GM12878 (cell line): ENCODE measurements at places on chromosomes 3 and 15. TPM values are rescaled to one million over a fixed set of nuclear protein-coding genes. Genes with fewer than 3 reads are reported as not detected.

DNA sequence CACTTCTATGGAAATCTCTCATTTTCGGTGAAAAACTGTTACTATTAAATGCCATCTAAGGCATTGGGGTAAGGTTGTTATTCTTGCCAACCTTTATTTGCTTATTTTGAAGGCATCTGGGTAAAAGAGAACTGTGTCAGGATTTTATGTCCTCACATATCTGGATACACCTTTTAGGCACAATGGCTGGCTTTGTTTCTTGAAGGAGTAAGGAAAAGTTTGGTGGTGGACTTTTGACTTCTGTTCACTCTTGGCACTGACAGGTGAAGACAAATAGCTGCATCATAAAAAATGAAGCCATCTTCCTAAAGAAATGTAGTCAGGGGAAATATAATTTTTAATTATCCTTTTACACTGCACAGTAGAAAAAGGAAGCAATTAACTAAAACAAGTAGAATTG is 310.0 kb downstream of the CNTN3 start:
- no peak for DNase-seq
- H3K27me3 ChIP-seq = no peaks in the 10 kb centered on the region
- no peaks in the 10 kb centered on the region for H3K4me1 ChIP-seq

- H3K27ac ChIP-seq = no peak overlapping the region
- DNase-seq = no peak
- no peaks in the 10 kb centered on the region for H3K4me1 ChIP-seq
- H3K4me3 ChIP-seq = no peak overlapping the region
Observed at GRCh38 chr15:66184936-66185790, 68.4 kb downstream of the MEGF11 start.

GRCh38 chr15:62553911-62554563 is 389.0 kb upstream of the C2CD4B start:
- no peak for DNase-seq
- no peaks in the 10 kb centered on the region; the same call in 1 of the 2 replicates for H3K27me3 ChIP-seq
- H3K36me3 ChIP-seq = no peaks in the 10 kb centered on the region
- no peak overlapping the region for H3K4me3 ChIP-seq
- H3K4me1 ChIP-seq = peaks cover 7% of the 10 kb centered on the region; the same call in 1 of the 2 replicates

DNA sequence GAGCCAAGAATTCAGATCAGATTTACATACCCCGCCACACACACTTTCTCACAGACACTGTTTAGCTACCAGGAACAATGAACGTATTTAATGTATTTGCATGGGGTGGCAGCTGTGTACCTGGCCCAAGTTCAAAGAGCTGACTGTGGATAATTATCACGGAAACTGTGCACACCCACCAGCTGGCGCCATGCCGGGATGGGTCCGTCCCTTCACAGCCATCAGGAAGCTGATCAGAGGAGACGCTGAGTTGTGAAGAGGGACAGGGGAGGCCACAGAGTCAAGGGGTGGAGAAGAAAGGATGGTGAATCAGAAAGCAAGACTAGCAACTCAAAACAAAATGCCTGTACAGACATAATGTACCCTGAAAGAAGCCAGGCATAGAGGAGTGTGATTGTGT is 13.1 kb upstream of the PLA2G4D start:
- H3K27ac ChIP-seq = no peak overlapping the region

DNA sequence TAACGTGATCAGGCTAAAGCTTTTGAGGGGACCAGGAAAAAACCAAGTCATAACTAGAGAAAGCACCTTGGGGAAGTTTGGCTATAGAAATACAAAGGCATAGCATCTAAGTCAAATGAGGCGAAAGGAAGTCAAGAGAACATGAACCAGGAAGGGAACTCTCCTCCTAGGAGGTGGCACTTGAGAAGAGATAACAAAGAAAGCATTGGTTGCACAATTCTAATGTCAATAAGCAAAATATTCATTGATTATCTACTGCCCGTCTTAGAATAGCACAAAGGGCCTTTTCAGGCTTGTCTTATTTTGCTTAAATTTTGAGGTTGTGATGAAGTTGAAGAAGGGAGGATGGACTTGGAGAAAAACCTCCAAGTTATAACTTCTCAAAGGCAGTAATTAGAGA is 73.4 kb downstream of the ALCAM start:
- H3K4me3 ChIP-seq = no peak overlapping the region
- H3K4me1 ChIP-seq = no peaks in the 10 kb centered on the region
- H3K36me3 ChIP-seq = no peaks in the 10 kb centered on the region

DNA sequence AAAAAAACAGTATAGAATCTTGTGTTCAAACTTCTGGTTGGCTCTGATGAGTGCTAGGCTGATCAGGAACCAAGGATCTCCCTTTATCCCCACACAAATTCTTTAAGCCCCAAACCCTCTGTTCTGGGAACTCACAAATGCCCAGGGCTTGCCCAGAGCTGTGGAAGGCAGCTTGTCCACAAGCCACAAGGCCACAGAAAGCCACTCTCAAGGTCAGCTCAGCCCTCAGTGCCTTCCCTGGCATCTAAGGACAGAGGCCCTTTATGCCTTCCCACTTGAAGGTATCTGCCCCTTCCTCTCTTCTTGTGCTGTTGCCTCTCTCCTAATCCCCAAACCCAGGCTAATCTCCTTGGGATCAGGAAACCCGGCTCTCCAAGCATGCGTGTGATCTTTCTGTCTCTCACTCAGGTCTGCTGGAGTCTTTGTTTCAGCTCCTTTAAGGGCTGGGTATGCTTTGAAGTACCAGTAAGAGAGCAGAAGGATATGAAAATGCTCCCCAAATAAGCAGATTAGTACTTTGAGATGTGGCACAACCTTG is 145.0 kb upstream of the TRIM42 start:
- no peak overlapping the region for H3K4me3 ChIP-seq
- no peaks in the 10 kb centered on the region for H3K36me3 ChIP-seq
- no peaks in the 10 kb centered on the region for H3K4me1 ChIP-seq
- no peak for DNase-seq
- no peaks in the 10 kb centered on the region for H3K27me3 ChIP-seq
- H3K27ac ChIP-seq = no peak overlapping the region

DNA sequence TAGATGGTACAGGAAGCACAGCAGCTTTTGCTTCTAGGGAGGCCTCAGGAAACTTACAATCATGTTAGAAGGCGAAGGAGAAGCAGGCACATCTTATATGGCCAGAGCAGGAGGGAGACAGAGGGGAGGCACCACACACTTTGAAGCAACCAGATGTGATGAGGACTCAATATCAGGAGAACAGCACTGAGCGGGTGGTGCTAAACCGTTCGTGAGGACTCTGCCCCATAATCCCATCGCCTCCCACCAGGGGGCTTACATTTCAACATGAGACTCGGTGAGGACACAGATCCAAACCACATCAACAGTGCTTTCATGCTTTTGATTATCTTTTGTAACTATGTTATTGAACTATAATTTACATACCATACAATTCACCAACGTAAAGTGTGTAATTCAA is 7.6 kb upstream of the TMEM44 start:
- peaks cover 11% of the 10 kb centered on the region for H3K36me3 ChIP-seq
- H3K4me1 ChIP-seq = no peaks in the 10 kb centered on the region
- H3K27ac ChIP-seq = no peak overlapping the region
- no peak overlapping the region for H3K4me3 ChIP-seq

- peaks cover 11% of the 10 kb centered on the region for H3K4me1 ChIP-seq
- peaks cover 17% of the 10 kb centered on the region for H3K36me3 ChIP-seq
- H3K27me3 ChIP-seq = no peaks in the 10 kb centered on the region
- DNase-seq = no peak
- H3K4me3 ChIP-seq = no peak overlapping the region
Observed at GRCh38 chr15:101004986-101005747, 86.0 kb downstream of the LRRK1 start.

Gene GOLGA6L26
- not detected in 2 replicates for total RNA-seq

- no peaks in the 10 kb centered on the region for H3K4me1 ChIP-seq
- H3K4me3 ChIP-seq = no peak overlapping the region
- H3K36me3 ChIP-seq = no peaks in the 10 kb centered on the region
Observed at GRCh38 chr3:134013280-134013679, 16.4 kb downstream of the SLCO2A1 start.

DNA sequence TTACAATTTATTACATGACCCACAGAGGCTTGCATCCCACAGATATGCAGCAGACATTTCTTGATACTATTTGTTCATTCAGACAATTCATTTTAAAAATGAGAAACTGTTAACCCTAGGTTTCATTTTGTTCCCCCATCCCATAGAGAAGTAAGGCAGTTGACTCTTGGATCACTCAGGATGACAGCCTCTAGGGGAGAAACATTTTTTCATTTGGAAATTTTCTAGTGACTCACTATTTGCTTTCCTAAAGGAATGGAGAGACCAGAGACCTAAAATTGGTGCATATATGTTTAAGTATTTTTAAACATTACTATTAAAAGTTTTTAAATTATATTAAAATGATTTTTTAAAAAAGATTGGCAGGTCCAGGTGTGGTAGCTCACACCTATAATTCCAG is 19.5 kb upstream of the PHC3 start:
- H3K27me3 ChIP-seq = no peaks in the 10 kb centered on the region
- no peak for DNase-seq
- no peaks in the 10 kb centered on the region for H3K36me3 ChIP-seq
- no peak overlapping the region for H3K4me3 ChIP-seq
- no peak overlapping the region for H3K27ac ChIP-seq
- peaks cover 3% of the 10 kb centered on the region; the same call in 1 of the 2 replicates for H3K4me1 ChIP-seq

GRCh38 chr3:104245981-104246380 is 1120.7 kb upstream of the ALCAM start:
- no peak overlapping the region for H3K4me3 ChIP-seq
- H3K4me1 ChIP-seq = no peaks in the 10 kb centered on the region
- no peaks in the 10 kb centered on the region for H3K27me3 ChIP-seq
- H3K27ac ChIP-seq = no peak overlapping the region
- no peak for DNase-seq
- no peaks in the 10 kb centered on the region for H3K36me3 ChIP-seq

DNA sequence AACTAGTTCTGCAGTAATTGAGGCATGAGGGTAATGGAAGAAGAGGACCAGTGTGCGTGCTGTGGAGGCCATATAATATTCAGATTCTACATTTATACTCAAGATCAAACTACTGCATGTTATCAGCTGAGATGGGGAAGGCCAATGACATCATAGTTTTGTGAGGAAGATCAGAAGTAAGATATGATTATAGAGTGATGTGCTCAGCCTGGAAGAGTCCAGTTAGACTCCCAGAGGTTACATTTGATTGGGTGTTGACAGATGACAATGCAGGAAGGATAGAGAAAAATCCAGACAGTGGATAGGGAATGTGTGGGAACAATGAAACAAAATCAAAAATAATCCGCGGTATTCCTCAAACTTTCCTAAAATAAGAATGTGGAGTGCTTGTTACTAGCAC is 35.4 kb downstream of the GOLIM4 start:
- H3K27ac ChIP-seq = no peak overlapping the region
- no peaks in the 10 kb centered on the region for H3K36me3 ChIP-seq
- H3K27me3 ChIP-seq = no peaks in the 10 kb centered on the region
- no peak overlapping the region for H3K4me3 ChIP-seq
- H3K4me1 ChIP-seq = peaks cover 10% of the 10 kb centered on the region

Gene ITPKA
- total RNA-seq = 0.64 and 0.67 TPM in 2 replicates

Gene RAMAC
- total RNA-seq = 22.4 and 22.9 TPM in 2 replicates

GRCh38 chr3:8761866-8762265 is 7.5 kb downstream of the OXTR start:
- H3K4me3 ChIP-seq = no peak overlapping the region
- H3K36me3 ChIP-seq = peaks cover 1% of the 10 kb centered on the region; the same call in 1 of the 2 replicates
- H3K4me1 ChIP-seq = no peaks in the 10 kb centered on the region; the same call in 1 of the 2 replicates
- H3K27me3 ChIP-seq = no peaks in the 10 kb centered on the region
- DNase-seq = no peak

- H3K4me1 ChIP-seq = peaks cover 4% of the 10 kb centered on the region
- H3K4me3 ChIP-seq = no peak overlapping the region
- H3K36me3 ChIP-seq = peaks cover 26% of the 10 kb centered on the region
- no peak overlapping the region for H3K27ac ChIP-seq
- DNase-seq = no peak
- H3K27me3 ChIP-seq = no peaks in the 10 kb centered on the region
Observed at GRCh38 chr15:88476635-88477060, 9.1 kb downstream of the MRPS11 start.

Gene ROPN1
- total RNA-seq = not detected in 2 replicates

- no peak overlapping the region for H3K27ac ChIP-seq
- H3K4me1 ChIP-seq = no peaks in the 10 kb centered on the region
- no peaks in the 10 kb centered on the region for H3K27me3 ChIP-seq
- H3K36me3 ChIP-seq = no peaks in the 10 kb centered on the region
- no peak overlapping the region for H3K4me3 ChIP-seq
- no peak for DNase-seq
Observed at GRCh38 chr3:13518516-13518953, 30.4 kb upstream of the FBLN2 start.

DNA sequence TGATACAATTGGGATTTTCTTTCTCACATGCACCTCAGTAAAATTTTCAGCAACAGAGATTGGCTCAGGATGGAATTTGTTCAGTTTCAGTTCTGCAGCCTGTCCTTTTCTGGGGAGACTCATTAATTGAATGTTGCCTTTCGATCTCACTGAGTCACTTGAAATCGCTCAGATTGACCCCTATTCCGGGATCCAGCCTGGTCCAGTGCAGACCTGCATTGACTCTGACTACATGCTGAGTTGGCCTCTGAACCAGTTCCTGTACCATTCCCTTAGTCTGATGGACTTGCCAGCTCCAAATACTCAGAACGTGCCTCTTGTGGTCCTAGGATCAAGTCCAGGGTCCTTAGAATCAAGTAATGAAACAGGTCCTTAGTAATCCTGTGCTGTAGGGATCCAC is 9.4 kb downstream of the IGF1R start:
- no peaks in the 10 kb centered on the region for H3K36me3 ChIP-seq
- H3K27me3 ChIP-seq = no peaks in the 10 kb centered on the region
- no peak overlapping the region for H3K27ac ChIP-seq

Gene POLQ
- 14.5 and 14.7 TPM in 2 replicates for total RNA-seq

- no peak overlapping the region for H3K27ac ChIP-seq
- no peaks in the 10 kb centered on the region for H3K4me1 ChIP-seq
- H3K4me3 ChIP-seq = no peak overlapping the region
- H3K27me3 ChIP-seq = no peaks in the 10 kb centered on the region
- DNase-seq = no peak
Observed at GRCh38 chr15:100210338-100210737, 131.4 kb downstream of the ADAMTS17 start.

Gene KCNMB3
- total RNA-seq = 1.7 and 2.1 TPM in 2 replicates

GRCh38 chr3:14623569-14624051 is 28.0 kb upstream of the CCDC174 start:
- no peaks in the 10 kb centered on the region for H3K36me3 ChIP-seq
- no peak overlapping the region for H3K27ac ChIP-seq
- DNase-seq = no peak
- no peak overlapping the region for H3K4me3 ChIP-seq
- no peaks in the 10 kb centered on the region for H3K4me1 ChIP-seq

- peaks cover 7% of the 10 kb centered on the region for H3K4me1 ChIP-seq
- H3K4me3 ChIP-seq = no peak overlapping the region
- no peaks in the 10 kb centered on the region for H3K27me3 ChIP-seq
- no peak for DNase-seq
Observed at GRCh38 chr3:42660131-42660715, 6.7 kb downstream of the ZBTB47 start.
